Stimulated activated CD8-positive, alpha-beta memory T cell treated with anti-CD3 and anti-CD28 coated beads, Interleukin-15, amount 100 ng/mL, for 4 hours (primary cell): ENCODE measurements at places on chromosomes 12 and 14.

GRCh38 chr14:93299866-93300265, 33.0 kb downstream of the BTBD7 start:
- no peak for DNase-seq

DNA sequence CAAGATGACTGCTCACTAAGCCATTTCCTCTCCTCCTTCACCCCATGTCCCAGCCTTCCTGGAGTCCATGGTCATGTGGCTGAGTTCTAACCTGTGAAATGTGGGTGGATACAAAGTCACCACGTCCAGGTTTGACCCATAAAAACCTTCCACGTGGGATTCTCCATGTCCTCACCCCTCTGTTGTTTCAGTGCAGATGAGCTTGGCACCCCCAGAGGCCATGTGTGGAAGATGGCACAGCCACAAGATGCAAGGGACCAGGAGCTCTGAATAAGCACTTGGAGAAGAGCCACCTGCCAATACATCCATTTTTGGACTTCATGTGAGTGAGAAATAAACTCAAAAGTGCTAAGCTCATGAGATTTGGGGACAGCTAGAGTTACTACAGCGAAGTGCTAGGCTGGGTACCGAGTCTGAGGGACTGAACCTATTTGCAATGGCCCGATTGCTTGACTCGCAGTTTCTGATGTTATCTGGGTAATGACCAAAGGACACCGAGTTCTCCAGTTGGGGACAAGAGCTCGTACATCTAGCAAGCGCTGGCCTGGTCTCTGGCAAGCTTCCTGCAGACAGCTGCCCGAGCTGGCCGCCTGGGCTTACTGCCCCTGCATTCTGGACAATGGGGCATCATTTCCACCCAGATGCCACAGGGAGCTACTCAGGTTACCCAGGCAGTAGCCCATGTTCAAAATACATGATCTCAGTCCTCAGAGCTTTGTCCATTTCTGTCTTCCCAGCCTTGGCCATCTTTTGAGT, 7.7 kb upstream of the SLC24A4 start:
- no peak for DNase-seq

- no peak for DNase-seq
Observed at GRCh38 chr14:102537981-102538601, 28.5 kb upstream of the ANKRD9 start.

- peak; percentile 27 for DNase-seq
Observed at GRCh38 chr12:6605421-6606330, 1.5 kb downstream of the CHD4 start.

- no peak for DNase-seq
Observed at GRCh38 chr14:94391281-94391975, 3.0 kb upstream of the SERPINA1 start.

- no peak for DNase-seq
Observed at GRCh38 chr12:49897276-49897675, 6.4 kb downstream of the FAIM2 start.

DNA sequence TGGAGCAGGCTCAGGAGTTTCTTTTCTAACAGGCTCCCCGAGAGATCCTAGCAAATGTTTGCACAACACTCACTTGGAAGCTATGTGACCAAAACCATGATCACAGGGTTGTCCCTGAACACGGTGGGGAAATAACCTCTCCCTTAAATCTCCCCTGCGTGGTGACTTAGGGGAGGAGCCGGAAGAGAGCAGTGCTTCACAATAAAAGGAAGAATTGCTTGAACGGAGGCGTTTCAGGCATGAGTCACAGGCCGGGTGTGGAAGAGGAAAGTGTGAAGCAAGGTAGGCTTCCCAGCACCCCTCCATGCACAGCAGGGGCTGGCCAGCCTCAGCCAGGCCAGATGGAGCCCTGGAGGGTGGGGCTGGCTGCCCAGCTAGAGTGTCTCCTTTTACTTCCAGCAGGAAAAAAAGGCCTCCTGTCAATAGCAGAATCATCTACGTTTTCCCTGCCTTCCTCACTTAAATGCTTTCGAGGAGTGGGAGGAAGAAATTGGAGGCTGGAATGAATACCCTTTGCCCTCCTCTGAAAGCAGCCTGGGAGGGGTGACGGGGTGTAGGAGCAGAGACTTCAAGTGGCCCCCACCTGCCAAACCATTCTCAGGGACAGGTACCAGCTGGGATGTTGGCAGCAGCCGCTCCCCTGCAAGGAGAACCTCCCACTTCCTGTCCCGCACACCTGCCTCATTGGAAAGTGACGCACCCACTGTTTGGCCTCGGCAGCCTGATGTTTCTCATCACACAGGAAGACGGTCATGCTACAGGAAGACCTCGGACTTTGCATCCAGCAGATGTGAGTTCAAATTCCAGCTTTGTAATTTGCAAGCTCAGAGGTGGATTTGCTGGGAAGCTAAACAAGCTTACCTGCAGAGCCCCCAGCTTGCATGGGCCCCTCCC, 30.1 kb upstream of the PPP2R5C start:
- peak; percentile 84 for DNase-seq

DNA sequence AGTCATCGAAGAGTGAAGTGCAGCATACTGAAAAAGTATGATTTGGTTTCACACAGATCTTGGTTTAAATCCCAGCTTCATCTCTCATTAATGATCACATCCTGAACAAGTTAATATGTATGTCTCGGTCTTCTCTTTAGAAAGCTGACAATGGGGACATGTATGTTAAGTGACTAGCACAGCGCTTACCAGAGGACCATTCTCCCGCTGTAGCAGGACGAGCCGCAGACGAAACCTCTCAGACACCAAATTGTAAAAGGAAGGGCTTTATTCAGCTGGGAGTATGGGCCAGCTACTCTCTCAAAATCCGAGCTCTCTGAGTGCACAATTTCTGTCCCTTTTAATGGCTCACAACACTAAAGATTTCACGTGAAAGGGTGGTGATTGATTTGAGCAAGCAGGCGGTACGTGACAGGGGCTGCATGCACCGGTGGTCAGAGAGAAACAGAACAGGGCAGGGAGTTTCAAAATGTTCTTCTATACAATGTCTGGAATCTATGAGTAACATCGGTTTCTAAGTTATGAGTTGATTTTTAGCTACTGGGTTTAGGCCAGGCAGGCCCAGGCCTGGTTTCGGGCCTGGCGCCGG, 682.4 kb downstream of the DIO2 start:
- DNase-seq: no peak

- no peak for DNase-seq
Observed at GRCh38 chr12:55728186-55728938, 447 bp downstream of the CD63 start.

DNA sequence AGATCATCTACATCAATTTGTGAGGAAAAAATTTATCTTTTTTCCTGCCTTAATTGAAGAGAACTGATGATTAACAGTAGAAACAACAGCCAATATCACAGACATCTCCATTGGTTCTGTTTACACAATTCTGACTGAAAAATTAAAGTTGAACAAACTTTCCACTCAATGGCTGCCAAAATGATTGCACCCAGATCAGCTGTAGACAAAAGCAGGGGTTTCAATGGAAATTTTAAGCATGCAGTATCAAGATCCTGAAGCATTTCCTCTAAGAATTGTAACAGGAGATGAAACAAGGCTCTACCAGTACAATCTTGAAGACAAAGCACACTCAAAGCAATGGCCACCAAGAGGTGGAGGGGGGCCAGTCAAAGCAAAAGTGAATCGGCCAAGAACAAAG, 231.6 kb upstream of the KRR1 start:
- DNase-seq: no peak

GRCh38 chr12:118271770-118272417, 100.8 kb downstream of the TAOK3 start:
- DNase-seq: no peak

DNA sequence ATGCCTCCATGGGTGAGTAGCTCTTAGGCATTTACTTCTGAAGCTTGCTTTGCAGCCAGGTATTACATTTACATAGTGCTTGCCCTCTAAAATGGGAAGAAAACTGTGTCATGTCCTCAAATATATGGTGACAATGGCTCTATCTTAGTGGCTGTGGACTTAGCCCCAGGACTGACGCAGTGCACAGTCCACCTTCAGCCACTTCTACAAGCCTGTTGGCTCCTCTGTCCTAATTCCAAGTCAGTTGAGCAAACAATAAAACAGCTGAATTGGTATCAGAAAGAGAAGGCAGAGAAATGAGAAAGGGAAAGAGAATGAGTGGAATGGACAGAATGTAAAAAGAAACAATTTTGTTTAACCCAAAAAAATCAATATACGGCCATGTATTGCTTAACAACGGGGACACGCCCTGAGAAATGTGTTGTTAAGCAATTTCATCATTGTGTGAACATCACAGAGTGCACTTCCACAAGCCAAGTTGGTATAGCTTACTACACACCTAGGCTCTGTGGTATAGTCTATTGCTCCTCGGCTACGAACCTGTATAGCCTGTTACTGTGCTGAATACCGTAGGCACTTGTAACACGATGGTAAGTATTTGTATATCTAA, 93.5 kb downstream of the GRIN2B start:
- DNase-seq: no peak

DNA sequence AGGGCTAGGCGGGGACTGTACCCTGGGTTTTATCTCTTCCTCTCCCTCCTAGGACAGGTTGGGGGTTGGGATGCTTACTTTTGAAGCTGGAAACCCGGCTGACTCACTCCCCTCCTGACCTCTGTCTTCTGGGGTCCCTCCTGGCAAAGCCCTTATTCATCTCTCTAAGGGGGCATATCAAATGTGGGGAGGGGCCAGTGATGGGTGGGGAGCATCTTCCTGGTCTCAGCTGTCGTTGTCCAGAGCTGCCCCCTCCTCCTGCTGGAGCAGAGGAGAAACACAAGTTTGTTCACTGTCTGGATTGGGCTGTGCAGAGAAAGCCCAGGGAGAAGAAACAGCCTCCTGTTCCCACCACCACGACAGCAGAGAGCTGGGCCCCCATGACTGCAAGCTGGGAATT, 85.8 kb downstream of the TNFAIP2 start:
- no peak for DNase-seq

- DNase-seq: no peak
Observed at GRCh38 chr12:123530668-123531067, 2.9 kb downstream of the RILPL1 start.

GRCh38 chr12:57895389-57896114, 45.8 kb upstream of the ATP23 start:
- DNase-seq: no peak

GRCh38 chr12:11747969-11748368, 98.5 kb downstream of the ETV6 start:
- DNase-seq: no peak

GRCh38 chr12:67426067-67426466, 156.9 kb downstream of the CAND1 start:
- no peak for DNase-seq

DNA sequence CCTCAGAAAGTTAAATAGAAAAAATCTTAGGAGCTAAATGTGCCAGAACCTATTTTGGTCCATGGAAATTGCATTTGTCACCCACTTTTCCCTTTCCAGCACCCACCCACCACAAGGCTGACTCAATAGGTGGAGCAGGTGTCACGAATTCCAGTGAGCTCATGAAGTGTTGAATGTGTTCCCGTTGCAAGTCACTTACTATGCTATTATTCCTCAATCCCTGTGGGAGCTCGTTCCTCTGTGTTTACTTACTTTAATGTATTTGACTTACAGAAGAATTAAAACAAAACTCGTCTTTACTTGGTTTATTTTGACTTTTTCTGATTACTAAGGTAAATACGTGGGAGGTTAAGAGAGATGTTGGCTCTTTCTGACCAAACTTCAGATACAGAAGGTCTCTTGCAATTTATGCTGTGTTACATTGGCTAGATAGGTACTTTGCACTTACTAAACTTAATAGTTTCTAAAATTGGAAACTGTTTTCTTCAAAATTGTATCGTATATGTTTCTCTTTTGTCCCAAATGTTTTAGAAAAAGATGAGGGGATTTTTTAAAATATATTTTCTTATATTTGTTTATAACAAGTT, 269.4 kb upstream of the NOVA1 start:
- no peak for DNase-seq

DNA sequence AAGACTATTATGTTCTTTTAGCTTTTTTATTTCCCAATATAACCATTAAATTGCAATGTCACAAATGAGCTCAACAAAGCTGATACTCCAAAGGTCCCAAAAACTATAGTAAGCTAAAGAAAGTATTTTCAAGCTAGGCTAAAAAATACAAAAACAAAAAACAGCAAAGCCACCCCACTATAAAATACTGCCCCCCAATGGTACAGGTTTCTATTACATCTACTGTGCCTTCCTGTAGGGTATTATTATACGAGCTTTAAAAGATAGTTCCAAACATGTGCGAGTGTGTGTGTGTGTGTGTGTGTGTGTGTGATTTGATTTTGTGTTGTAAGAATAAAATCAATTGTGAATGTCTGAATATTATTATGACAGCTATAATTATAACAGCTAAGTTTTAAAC, 1.1 kb downstream of the IFNG start:
- DNase-seq: no peak
